Effector memory CD8-positive, alpha-beta T cell (primary cell): ENCODE measurements at places on chromosomes 1 and 21.

DNA sequence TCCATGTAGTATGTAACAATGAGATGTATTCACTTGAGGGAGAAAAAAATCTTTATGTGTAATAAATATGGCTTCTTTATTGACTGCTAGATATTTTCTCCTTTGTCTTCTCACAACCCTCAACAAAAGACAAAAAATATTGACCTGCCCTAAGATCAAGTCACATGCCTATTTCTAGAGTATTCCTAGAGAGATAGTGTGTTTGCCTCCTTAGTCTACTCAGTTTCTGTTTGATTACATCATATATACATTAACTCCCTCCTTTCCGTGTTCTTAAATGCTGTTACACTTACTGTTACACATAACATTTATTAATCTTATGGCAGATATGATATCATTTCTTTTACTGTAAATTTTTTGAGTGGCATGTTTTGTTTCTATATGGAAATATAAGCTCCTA lies 281.6 kb upstream of the RGS18 start:
- H3K27ac ChIP-seq, result no peak overlapping the region
- DNase-seq, result no peak
- H3K4me3 ChIP-seq, result no peak overlapping the region
- no peaks in the 10 kb centered on the region for H3K27me3 ChIP-seq

DNA sequence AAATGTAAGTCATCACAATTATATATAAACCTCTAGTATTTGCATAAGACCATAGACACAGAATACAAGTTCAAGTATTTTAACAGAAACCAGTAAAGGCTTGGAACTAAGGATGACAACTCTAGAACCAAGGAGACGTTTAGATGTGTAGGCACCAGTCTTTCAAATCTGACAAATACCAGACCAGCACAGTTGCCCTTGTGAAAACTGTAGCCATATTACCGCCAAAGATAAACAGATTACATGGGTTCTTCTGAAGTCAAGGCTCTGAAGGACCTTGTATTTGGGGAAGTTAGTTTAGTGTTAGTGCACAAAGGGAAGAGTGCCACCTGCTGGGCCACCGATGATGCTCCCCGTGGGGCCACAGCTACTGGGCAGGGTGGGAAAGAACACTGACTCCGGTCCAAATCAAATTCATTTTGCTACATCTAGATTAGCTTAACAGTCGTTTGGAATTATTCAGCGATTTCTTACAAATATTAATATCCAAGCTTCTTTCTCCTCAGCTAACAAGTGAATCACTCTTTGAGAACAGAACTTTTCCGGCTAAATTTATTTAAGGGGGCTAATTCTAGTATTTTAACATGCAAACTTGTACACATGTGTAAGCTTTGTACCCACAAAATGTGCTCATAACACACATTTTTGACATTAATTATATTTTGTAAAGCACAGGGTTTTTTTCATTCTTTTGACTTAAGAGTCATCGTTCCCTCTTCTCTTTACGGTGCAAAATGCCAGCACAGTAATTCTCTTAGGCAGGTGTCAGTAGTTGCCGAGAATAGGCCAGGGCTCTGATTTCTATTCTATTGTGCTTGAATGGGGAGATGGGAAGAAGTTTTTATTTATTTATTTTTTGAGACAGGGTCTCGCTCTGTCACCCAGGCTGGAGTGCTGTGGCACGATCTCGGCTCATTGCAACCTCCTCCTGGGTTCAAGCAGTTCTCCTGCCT lies 8.0 kb upstream of the NIBAN1 start:
- H3K27ac ChIP-seq, result peak overlapping the region; percentile 80
- peaks cover 4% of the 10 kb centered on the region for H3K4me1 ChIP-seq
- peaks cover 11% of the 10 kb centered on the region for H3K27me3 ChIP-seq
- H3K4me3 ChIP-seq, result no peak overlapping the region
- H3K36me3 ChIP-seq, result no peaks in the 10 kb centered on the region

DNA sequence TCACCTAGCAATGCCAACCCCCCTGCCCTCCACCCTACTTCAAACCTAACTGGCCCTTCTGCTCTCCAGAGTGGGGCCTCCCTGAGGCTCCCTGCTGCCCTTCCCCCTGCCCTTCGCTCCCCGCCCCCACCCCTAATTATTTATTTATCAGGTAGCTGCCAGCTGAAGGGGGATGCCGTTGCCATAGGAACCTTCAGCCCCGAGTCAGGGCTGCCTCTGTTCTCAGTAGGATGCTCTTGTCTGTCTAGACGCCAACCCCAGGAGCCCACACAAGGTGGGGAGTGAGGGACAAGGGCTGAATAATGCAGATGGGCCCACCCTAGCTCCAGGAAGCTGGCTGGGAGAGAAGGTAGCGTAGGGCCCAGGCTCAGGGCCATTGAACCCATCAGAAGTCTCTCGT lies 41.1 kb downstream of the NKAIN1 start:
- H3K27me3 ChIP-seq, result peaks cover 36% of the 10 kb centered on the region
- no peaks in the 10 kb centered on the region for H3K36me3 ChIP-seq
- no peaks in the 10 kb centered on the region for H3K4me1 ChIP-seq
- H3K4me3 ChIP-seq, result no peak overlapping the region

DNA sequence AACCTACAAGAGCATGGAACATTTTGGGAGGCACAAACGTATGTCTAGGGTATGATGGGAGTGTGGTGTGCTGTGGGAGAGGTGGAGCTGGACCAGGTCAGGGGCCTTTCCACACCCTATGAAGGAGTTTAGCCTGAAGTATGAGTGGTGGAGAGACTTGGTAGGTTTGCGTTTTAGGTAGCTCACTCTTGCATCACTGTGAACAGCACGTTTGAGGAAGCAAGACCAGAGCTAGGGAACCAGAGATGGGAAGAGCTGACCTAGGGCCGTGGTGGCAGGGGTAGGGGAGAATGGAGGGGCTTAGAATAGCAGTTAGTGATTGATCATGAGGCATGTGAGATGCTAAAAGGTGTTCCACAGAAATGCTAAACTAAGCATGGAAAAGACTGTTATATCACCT lies 25.1 kb upstream of the ZFP69B start:
- no peak overlapping the region for H3K27ac ChIP-seq
- H3K4me3 ChIP-seq, result no peak overlapping the region
- DNase-seq, result no peak
- peaks cover 37% of the 10 kb centered on the region for H3K36me3 ChIP-seq
- H3K27me3 ChIP-seq, result no peaks in the 10 kb centered on the region
- H3K4me1 ChIP-seq, result peaks cover 8% of the 10 kb centered on the region

GRCh38 chr1:151887028-151887427 lies 22.3 kb downstream of the THEM4 start:
- H3K36me3 ChIP-seq, result peaks cover 9% of the 10 kb centered on the region
- peaks cover 6% of the 10 kb centered on the region for H3K4me1 ChIP-seq
- H3K27me3 ChIP-seq, result no peaks in the 10 kb centered on the region
- H3K4me3 ChIP-seq, result no peak overlapping the region
- no peak for DNase-seq

GRCh38 chr1:223011505-223011856 lies 131.6 kb downstream of the TLR5 start:
- H3K36me3 ChIP-seq, result no peaks in the 10 kb centered on the region
- no peak overlapping the region for H3K4me3 ChIP-seq
- no peak overlapping the region for H3K27ac ChIP-seq
- no peaks in the 10 kb centered on the region for H3K4me1 ChIP-seq
- peaks cover 27% of the 10 kb centered on the region for H3K27me3 ChIP-seq

- no peaks in the 10 kb centered on the region for H3K4me1 ChIP-seq
- H3K27ac ChIP-seq, result peak overlapping the region; percentile 23
Observed at GRCh38 chr1:9749361-9749760, 74.4 kb downstream of the CLSTN1 start.

GRCh38 chr1:171994293-171994692 lies 153.0 kb downstream of the DNM3 start:
- no peak overlapping the region for H3K27ac ChIP-seq
- H3K36me3 ChIP-seq, result no peaks in the 10 kb centered on the region
- no peak for DNase-seq
- H3K27me3 ChIP-seq, result no peaks in the 10 kb centered on the region

DNA sequence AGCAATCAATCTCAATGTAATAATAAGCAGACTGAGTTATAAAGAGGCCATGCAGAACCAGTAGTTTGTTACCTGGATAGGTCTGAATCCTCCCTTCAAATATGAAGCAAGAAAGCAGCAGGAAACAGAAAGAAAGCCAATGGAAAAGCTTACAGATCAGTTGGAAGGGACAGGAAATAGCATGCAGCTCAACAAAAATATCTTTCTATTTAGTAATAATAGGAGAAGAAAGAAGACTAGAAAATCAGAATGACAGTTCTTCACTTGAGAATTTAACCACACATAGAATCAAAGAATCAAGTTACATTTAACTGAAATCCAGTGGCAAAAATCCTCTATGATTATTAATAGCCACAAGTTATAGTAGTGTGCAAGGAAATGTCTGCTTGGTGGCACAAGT lies 194.4 kb downstream of the EIF4G3 start:
- H3K27me3 ChIP-seq, result no peaks in the 10 kb centered on the region
- peak overlapping the region; percentile 85 for H3K27ac ChIP-seq
- H3K36me3 ChIP-seq, result peaks cover 4% of the 10 kb centered on the region
- H3K4me3 ChIP-seq, result no peak overlapping the region

DNA sequence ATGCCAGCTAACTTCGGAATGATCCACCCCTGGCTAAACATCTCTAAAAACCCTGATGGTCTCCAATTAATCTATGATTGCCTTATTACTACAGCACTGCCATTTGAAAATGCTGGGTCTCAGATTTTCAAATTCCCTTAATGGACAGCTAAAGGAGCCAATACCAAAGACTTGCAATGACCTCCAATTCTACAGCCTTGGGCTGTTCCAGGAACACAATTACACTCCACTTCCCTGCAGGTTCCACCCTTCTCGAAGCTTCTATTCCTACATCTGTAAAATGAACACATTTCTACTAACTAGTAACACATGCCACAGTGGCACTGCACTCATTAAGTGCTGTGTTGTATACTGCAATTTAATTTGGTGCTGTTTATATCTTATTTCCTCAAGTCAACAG lies 85.7 kb upstream of the AK4 start:
- peaks cover 40% of the 10 kb centered on the region for H3K4me1 ChIP-seq
- no peak for DNase-seq
- no peaks in the 10 kb centered on the region for H3K27me3 ChIP-seq
- no peak overlapping the region for H3K4me3 ChIP-seq
- H3K27ac ChIP-seq, result peak overlapping the region; percentile 10
- H3K36me3 ChIP-seq, result peaks cover 24% of the 10 kb centered on the region

DNA sequence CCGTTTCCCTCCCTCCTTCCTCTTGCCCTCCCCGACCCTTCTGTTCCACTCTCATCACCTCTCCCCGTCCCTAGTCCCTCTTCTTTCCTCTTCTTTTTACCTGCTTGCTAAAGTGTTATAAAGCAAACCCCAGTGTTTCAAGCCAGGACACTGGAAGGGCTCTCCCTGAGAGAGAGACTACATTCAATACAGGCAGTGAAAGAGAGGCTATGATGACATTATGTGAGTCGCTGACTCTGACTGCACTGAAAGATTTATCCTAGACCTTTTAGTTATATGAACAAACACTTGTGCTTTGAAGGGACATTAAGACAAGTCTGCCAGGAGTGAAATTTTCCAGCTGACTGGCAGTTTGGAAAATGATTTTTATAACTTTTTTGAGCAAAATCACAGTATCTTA lies 155.7 kb downstream of the S1PR1 start:
- no peak overlapping the region for H3K4me3 ChIP-seq
- no peak overlapping the region for H3K27ac ChIP-seq
- peaks cover 16% of the 10 kb centered on the region for H3K27me3 ChIP-seq
- no peak for DNase-seq

GRCh38 chr1:34631126-34631525 lies 123.7 kb upstream of the GJB5 start:
- no peaks in the 10 kb centered on the region for H3K36me3 ChIP-seq
- peaks cover 18% of the 10 kb centered on the region for H3K27me3 ChIP-seq
- H3K27ac ChIP-seq, result no peak overlapping the region
- H3K4me1 ChIP-seq, result no peaks in the 10 kb centered on the region
- DNase-seq, result no peak
- H3K4me3 ChIP-seq, result no peak overlapping the region

- H3K4me1 ChIP-seq, result peaks cover 11% of the 10 kb centered on the region
- no peak overlapping the region for H3K27ac ChIP-seq
- no peaks in the 10 kb centered on the region for H3K27me3 ChIP-seq
- H3K4me3 ChIP-seq, result no peak overlapping the region
- peaks cover 35% of the 10 kb centered on the region for H3K36me3 ChIP-seq
- DNase-seq, result no peak
Observed at GRCh38 chr1:19785660-19786059, 14.1 kb downstream of the TMCO4 start.

DNA sequence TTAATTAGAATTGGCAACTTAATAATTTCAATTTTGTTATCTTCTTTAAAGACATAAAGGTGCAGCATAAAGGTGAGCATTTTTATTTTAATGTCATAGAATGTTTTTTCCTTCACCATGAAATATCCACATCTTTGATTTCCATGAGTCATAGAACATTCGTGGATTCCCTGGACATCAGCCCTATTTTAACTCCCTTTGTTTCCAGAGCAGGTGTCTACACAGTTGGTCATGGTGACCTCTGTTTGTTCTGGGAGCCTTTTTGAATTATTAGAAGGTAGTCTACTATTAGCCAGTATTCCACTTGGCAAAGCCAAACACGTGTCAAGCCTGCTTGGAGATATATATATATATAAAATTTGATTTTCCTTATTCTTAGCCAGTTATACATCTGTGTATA lies 572.9 kb downstream of the LTN1 start:
- no peaks in the 10 kb centered on the region for H3K27me3 ChIP-seq
- DNase-seq, result no peak
- no peaks in the 10 kb centered on the region for H3K36me3 ChIP-seq
